ENCODE measurements at places on chromosomes 3 and 15.

DNA sequence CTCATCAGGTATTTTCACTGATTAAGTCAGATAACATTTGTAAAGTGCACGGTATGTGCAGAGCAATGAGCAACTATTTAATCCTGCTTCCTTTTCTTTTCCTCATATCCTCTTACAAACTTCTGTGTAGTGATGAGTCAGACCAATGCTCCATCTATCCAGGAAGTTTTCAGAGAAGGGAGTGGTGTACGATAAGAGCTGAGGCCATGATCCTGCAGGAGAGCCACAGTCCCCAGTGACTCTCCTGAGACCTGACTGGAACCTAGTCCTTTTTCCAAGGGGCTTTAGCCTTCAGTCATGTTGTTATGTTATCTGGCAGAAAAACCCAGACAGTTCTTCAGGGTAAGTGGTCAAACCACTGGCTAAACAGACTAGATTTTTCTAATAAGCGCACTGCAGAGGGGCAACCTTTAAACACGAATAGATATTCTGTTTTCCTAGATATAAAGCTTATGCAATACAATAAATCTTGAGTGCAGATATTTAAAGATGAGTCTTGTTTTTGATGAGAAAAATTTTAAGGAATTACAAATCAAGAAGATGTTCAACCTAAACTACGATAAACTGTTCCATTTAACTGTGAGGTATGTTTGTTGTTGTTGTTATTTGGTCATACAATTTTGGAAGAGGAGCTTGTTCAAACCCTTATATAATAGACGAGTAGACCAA lies 110.5 kb upstream of the RAP2B start:
- no peak for DNase-seq

DNA sequence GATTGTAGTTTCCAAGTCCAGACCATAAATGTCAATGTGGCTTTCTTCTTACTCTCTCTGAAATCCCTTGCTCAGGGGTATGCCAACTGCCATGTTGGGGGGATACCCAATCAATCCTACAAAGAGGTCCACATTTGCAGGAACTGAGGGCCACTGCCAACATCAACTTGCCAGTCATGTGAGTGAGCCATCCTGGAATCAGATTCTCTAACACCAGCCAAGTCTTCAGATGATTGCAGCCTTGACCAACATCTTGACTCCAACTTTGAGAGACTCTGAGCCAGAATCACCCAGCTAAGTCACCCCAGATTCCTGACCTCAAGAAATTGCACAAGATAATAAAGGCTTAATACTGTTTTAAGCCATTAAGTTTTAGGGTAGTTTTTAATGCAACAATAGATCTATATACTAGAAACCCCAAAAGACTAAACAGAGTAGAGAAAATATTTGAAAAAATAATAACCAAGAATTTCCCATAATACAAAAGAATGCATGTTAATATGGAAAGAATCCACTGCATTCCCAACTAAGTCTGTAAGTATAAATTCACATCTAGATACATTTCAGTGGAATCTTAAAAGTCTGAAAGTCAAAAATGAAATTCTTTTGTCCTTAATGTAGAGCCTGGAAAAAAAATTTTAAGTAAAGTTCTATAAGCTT lies 22.4 kb downstream of the ISG20 start:
- DNase-seq, result no peak

- no peak for DNase-seq
Measured at GRCh38 chr3:4866866-4867265, 112.4 kb upstream of the BHLHE40 start.

DNA sequence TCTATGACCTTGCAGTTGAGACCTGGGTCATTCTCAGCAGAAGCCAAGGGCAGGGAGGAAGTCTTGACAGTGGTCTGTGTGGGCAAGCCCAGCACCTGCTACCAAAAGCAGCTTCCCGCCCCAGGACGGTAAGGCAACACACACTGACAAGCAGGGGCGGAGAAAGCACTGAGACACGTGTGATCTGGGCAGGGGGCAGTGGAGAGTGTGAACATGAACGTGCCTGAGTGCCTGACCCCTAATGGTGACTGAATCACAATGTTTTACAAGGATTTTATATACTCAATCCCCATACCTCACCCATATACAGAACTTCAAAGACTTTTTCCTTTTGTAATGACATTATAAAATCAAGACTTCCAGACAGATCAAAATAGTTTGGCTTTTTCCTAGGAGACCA lies 35.2 kb downstream of the ANP32A start:
- DNase-seq, result no peak

- no peak for DNase-seq
Measured at GRCh38 chr3:112811131-112811884, 35.4 kb downstream of the CD200R1L start.

GRCh38 chr15:100785181-100786138 lies 94.2 kb upstream of the ALDH1A3 start:
- no peak for DNase-seq

DNA sequence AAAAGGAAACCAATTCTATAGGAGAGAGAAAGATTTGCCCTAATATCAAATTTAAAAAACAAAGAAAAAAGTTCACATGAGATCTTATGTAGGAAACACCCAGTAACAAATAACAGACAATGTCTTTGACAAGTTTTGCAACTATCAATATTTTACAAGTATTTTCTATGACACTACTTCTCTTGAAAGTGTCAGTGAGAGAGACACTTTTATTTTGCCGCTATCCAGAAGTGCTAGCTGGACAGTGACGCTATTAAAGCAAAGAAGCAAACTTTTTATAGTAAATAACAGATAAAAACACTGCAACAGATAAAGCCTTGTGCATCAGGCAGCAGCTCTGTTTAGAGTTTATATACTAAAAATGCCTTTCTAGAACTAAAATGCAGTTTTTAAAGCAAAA lies 13.3 kb downstream of the LYSMD2 start:
- no peak for DNase-seq

- no peak for DNase-seq
Measured at GRCh38 chr3:151765685-151766084, 32.0 kb downstream of the AADACL2 start.

Measured in hematopoietic multipotent progenitor cell treated with erythropoietin and hydrocortisone succinate and interleukin-3 and kit ligand, for 4 days (in vitro differentiated cells).